NCI-H2029 treated with DMSO at 0.1 percent for 48 hours (cell line): ENCODE measurements at places on chromosomes 16 and 17.

GRCh38 chr16:11677959-11678881 is 10.0 kb downstream of the SNN start:
- DNase-seq, result no peak

- no peak for DNase-seq
Measured at GRCh38 chr17:74860229-74860871, 665 bp upstream of the GRIN2C start.

- peak; percentile 20 for DNase-seq
Measured at GRCh38 chr16:31134091-31134571, 1.4 kb downstream of the PRSS8 start.

- DNase-seq, result no peak
Measured at GRCh38 chr17:34895383-34895782, 65.9 kb downstream of the CCT6B start.

DNA sequence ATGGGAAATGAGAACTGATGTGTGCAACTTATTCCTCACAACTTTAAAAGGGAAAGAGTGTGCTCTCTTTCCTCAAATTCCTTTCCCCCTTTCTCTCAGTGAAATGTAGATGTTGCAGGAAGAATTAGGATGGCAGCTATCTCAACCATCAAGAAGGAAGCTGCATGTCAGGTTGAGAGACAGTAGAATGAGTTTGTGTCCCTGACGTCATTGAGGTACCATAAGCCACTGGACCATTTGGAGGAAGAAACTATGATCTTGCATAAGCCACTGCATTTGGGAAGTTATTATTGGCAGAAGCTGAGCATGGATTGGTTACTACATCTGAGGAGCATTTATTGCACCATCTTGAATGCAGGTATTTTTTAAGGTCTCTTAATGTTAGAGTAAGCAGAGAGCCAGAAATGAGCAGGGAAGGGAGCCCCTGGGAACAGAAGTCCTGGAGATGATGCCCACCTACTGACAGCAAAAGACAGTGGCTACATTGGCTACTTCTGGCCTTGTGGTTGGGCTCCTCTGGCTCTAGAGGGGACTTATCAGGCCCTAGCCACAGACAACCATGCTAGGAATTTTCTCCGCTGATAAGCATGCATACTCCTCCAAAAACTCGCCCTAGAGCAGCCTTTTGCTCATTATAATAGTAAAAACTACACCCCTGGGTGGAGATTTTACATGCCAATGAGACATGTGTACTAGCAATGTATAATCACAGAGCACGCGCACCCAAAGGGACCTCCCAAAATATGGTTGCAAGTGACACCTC is 249.0 kb upstream of the SALL1 start:
- DNase-seq, result no peak

DNA sequence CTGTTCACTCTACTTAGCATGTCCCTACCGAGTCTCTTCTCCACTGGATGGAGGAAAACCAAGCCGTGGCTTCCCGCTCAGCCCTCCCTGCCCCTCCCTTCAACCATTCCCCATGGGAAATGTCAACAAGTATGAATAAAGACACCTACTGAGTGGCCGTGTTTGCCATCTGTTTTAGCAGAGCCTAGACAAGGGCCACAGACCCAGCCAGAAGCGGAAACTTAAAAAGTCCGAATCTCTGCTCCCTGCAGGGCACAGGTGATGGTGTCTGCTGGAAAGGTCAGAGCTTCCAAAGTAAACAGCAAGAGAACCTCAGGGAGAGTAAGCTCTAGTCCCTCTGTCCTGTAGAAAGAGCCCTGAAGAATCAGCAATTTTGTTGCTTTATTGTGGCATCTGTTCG is 2.8 kb upstream of the LPCAT2 start:
- DNase-seq, result peak; percentile 1

GRCh38 chr17:61862105-61862574 is 1.2 kb downstream of the BRIP1 start:
- no peak for DNase-seq

DNA sequence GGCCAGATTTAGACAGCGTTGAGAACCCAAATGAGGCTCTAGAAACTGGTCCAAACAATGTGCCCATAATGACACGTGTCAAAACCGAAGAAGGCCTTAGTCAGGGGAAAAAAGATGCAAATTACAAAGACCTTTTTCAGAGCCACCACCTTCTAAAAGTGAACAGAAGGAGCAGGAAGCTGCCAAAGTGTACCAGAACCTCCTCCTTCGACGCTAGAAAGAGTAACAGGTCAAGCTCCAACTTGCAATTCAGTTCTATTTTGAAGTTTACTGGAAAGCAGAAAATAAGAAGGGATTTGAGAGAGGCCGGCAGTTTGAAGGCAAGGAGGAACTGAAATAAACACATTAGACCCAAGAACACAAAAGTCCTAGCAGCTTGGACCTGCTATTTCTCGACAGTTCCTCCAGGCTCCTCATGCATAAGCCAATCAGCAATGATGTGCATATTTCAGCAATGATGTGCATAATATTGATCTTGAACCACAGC is 61.8 kb downstream of the XYLT1 start:
- no peak for DNase-seq

- no peak for DNase-seq
Measured at GRCh38 chr16:80703131-80704071, 101.0 kb downstream of the CDYL2 start.

- no peak for DNase-seq
Measured at GRCh38 chr16:50025537-50025931, 509 bp downstream of the CNEP1R1 start.

DNA sequence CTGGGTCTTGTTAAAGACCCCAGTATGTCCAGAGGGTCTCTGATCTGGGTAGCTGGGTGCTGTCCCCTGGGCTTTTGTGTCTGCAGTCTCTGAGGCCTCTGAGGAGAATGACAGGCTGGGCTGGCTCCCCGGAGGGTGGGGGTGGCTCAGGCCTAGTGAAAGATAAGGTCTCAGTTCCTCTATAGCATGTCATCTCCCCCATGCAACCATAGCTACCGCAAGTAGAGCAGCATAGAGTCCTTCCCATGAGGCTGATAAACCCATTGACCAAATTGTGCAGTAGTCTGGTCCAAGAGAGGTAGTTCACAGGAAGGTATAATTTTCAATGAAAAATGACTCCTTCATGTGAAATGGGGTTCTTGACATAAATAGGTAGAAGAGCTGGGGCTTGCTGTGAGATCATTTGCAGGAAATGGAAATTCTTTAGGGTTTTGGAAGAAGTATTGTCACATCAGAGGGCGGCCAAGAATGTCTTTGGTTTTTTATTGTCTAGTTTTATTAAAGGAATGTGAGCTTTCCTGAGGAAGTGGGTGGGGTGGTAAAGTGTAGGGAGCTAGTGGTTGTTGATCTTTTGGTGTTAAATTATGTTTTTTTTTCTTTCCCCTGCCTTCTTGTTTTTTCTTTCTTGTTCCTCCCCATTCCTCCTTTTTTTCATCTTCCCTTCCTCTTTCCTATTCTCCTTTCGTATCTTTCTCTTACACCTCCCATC is 21.0 kb downstream of the SLC7A6OS start:
- no peak for DNase-seq

DNA sequence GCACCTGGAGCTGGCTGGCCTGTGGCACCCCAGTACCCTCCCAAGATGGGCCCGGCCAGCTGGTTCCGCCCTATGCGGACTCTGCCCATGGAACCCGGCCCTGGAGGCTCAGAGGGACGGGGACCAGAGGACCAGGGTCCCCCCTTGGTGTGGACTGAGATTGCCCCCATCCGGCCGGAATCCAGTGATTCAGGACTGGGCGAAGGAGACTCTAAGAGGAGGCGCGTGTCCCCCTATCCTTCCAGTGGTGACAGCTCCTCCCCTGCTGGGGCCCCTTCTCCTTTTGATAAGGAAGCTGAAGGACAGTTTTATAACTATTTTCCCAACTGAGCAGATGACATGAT is 12.0 kb downstream of the TBX21 start:
- DNase-seq, result no peak

DNA sequence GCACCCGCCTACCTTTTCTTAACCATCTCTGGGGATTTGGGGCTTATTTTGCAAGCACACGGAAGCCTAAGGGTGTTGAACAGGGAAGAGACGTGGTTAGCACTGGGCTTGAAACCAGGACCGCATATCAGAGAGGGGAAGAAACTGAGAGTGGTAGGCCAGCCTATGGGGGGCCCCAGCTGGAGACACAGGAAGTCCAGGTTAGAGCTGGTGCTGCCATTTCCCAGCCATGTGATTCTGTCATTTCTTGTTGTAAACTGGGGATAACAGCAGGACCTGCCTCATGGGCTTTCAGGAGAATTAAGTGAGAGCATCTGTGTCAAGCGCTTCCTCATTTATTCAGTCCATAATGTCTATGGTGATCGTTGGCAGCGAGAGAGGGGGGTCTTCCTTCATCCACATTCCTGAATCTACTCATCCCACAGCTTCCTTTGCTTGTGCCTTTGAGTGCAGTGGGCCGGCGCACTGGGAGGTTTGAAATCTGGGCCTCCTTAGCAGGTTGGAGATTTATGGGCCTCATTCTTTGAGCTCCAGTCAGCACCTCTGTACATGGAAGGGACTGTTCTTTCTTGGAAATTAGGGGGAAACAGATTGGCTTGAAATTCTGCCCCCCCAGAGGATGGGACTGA is 20.1 kb downstream of the NKD1 start:
- DNase-seq, result no peak

DNA sequence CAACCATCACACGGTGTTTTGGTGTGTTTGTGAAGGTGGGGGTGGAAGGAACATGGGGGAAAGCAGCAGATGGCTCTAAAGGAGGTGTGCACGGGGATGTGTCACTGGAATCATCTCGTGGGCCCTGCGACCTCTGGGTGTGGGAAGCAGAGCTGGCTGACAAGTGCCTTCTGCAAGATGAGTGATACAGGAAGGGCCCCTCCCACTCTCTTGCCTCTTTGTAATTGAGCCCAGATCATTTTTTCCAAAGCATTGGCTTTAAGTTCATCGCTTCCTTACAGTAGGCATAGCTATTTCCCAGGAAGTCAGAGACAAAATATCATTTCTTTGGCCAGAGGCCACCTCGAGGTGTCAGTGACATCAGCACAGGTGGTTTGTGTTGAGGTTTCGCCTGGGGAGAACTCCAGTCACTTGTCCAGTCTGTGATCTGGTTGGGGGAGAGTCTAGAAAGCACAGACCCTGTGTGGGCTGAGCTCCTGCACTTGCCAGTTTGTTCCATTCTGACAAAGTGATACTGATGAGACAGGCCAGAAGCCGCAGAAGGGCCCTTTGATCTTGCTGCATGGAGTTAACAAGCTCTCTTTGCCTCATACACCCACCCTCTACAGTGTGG is 20.6 kb upstream of the SNTB2 start:
- no peak for DNase-seq

DNA sequence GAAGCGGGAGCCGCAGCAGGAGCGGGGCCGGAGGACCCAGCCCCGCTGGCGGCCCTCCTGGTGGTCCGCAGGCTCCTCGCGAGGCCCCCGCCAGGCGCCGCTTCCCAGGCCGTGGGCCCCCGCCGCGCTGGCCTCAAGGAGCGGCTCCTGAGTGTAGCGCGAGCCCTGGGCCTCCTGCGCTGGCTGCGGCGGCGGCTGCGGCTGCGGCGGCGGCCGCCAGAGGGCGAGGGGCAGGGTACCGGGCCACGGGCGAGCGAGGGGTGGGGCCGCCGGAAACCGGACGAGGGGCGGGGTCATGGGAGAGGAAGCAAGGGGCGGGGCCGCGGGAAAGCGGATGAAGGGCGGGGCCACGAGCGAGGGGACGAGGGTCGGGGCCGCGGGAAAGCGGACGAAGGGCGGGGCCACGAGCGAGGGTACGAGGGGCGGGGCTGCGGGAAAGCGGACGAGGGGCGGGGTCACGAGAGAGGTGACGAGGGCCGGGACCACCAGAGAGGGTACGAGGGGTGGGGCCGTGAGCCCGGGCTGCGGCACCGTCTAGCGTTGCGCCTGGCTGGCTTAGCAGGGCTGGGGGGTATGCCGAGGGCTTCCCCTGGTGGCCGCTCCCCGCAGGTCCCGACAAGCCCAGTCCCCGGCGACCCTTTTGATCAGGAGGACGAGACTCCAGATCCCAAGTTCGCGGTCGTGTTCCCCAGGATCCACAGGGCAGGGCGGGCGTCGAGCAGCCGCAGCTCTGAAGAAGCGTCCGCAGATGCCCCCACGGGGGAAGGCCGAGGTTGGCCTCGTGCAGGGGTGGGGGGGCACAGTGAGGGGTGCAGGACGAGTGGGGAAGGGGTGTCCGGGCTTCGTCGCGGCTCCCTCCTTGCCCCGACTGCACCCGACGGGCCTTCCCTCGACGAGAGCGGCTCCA is 1.7 kb downstream of the MYO15B start:
- peak; percentile 53 for DNase-seq

GRCh38 chr17:28961391-28961790 is 10.1 kb upstream of the PHF12 start:
- DNase-seq, result no peak

GRCh38 chr16:71440669-71441347 is 1.0 kb downstream of the TLE7 start:
- no peak for DNase-seq

GRCh38 chr17:63774141-63774968 is at the start of gene DDX42:
Gene DDX42, plus strand, starts transcription at chr17:63774170. Its CDS starts 12,880 bp downstream, at chr17:63787050.
- no peak for DNase-seq

- no peak for DNase-seq
Measured at GRCh38 chr16:57140931-57141668, 44.7 kb downstream of the PSME3IP1 start.

- DNase-seq, result no peak
Measured at GRCh38 chr16:13995194-13995593, 75.2 kb downstream of the ERCC4 start.

- peak; percentile 29 for DNase-seq
Measured at GRCh38 chr17:1486802-1487695, 5.4 kb downstream of the MYO1C start.

- no peak for DNase-seq
Measured at GRCh38 chr16:23857881-23858269, 22.1 kb downstream of the PRKCB start.

GRCh38 chr17:15999141-15999973 is at the start of the genes TTC19 and ZSWIM7:
Gene TTC19, plus strand, starts transcription at chr17:15999824. Its CDS starts 25 bp downstream, at chr17:15999849.
Gene ZSWIM7, minus strand, starts transcription at chr17:15999704. Its CDS starts 110 bp downstream, at chr17:15999594.
- DNase-seq, result peak; percentile 33

DNA sequence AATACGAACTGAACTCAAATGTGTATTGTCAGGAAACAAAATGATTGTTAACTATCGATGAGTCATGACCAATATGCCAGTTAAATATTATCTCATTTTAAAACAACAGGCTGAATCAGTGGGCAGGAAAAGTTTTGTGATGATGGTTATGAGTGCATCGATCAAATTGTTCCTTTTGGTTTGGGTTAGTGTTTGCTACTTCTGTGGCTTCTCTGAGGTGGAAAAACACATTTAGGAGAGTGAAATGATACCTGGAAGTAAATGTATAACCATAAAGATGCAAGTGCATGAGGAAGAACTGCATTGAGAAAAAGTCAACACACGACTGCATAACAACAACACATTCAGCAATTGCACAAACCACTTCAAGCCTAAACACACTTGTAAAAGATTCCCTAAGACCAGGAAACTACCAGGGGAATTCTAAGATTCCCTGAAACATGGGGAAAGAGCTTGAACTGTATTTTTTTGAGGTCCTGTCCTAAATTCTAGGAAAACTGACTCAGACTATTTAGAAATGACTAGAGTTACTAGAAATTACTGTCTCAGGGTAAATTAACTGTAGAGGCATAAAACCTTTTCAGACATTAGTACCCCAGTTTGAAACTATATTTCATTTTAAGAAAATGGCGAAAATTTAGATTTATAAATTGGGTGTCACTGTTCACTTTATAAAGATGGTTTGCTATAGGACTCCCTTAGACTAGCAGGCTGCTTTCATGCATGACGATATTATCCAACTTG is 44.8 kb downstream of the CDYL2 start:
- no peak for DNase-seq
